Fibroblast of skin of left biceps (primary cell): ENCODE measurements at places on chromosomes 1 and 21.

DNA sequence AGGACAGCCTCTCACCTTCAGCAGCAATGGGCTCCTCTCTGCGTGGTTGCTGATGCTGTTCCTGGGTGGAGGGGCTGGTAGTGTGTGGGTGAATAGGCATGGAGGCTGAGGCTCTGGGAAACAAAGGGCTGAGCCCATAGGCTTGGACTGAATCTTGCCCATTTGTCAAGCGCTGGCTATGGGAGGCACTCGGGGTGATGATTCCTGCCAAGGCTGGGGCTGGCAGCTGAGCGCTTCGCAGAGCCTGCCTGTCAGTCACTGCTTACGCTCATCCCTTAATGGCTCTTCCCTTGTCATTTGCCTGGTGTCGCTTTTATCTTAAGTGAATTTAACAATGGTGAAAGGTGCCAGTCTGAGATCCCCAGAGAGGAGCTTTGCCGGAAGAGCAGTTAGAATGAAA lies 353.3 kb downstream of the PBX1 start:
- DNase-seq = no peak

GRCh38 chr1:238606457-238606856 lies 715.7 kb upstream of the ZP4 start:
- DNase-seq = no peak

GRCh38 chr1:91059157-91059556 lies 37.3 kb upstream of the ZNF644 start:
- DNase-seq = no peak

- no peak for DNase-seq
Measured at GRCh38 chr1:16099412-16099811, 26.0 kb upstream of the FAM131C start.

DNA sequence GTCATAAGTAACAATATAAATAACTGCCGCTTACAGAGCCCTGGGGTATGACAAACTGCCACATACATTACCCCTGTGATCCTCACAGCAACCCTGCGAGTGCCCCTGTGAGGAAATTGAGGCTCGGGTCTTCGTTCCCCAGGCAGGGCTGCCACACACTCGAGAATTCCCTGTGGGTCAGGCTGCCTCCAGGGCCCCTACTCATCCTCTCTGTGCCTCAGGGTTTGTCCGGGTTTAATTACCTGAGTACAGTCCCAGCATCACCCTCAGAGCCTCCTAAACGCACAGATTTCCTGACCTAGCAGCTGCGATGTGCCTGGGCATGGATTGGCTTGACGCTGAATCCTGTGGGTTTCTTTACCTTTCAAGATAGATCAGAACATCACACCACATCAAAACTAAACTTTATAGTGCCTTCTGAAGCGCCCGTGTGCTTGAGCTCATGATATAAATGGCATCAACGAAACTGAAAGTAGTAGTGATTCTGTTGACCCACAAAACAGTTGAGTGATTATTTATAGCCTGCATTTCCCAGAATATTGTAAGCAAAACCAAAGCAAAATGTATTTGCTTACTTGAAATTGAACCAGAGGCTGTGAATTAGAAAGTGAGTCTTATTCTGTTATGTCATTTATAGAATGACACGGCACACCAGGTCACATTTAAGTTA lies 14.0 kb downstream of the SLC37A1 start:
- DNase-seq = no peak

GRCh38 chr1:35111106-35111505 lies 31.9 kb downstream of the ZMYM1 start:
- DNase-seq = no peak

- DNase-seq = no peak
Measured at GRCh38 chr1:25899792-25900191, 6.4 kb downstream of the STMN1 start.

DNA sequence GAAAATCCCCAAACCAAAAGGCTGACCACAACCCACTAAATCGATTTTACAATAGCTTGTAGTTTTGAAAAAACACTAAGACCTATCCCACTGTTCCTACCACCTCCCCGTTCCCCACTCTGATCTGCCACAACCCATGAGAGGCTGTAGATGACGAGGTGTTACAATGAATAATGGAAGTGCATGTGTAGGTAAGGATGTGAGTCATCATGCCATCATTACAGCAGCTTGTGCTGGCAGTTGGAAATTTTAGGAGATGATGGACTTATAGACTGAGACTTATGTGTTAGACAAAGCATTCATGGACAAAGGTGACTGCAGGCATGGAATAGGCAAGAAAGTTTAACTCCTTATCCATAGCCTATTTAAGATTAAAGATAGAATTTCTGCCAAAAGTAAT lies 184.7 kb upstream of the CACYBP start:
- no peak for DNase-seq

GRCh38 chr21:45094412-45094811 lies 20.0 kb downstream of the ADARB1 start:
- DNase-seq = no peak
